H9 (cell line): ENCODE measurements at places on chromosomes 4 and X.

DNA sequence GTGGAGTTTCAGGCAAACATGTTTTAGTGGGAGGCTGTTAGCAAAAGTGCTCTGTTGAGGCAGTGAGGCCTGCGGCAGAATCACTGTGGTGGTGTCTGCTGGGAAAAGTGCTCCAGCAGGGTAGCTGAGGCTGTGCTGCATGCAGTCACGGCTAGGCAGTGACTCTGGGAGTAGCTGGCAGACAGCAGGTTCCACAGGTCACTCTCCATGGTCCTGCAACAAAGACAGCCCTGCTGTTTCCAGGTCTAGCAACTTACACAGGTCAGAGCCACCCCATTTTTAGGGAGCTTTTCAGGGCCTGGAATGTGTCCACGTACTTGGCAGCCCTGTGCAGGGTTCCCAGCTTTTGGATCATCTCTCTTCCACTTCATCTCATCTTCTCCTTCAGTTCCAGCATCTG lies 184.3 kb downstream of the NAA11 start:
- peak; percentile 68 for DNase-seq

- DNase-seq, result no peak
Observed at GRCh38 chr4:27844376-27844775, 983.7 kb downstream of the STIM2 start.

DNA sequence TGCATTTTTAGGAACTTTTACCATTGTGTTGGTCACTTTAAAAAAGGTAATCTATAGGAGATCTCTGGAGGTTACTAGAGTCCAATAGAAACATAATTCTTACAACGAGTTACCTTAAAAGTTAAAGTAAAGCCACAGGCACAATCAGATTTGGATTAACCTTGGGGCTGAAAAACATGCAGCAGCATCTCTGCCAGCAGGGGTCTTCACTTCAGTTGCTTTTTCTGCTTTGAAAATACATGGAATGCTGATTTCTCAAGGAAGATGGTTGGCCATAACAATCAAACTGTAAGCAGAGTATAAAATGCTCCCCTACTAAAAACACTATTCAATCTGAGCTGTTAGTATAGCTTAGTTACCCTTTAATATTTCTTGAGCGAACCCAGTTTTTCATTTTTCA lies 1072.3 kb upstream of the PCDH10 start:
- no peak for DNase-seq

GRCh38 chrX:130139474-130140201 lies 26.0 kb downstream of the AIFM1 start:
- DNase-seq, result no peak

DNA sequence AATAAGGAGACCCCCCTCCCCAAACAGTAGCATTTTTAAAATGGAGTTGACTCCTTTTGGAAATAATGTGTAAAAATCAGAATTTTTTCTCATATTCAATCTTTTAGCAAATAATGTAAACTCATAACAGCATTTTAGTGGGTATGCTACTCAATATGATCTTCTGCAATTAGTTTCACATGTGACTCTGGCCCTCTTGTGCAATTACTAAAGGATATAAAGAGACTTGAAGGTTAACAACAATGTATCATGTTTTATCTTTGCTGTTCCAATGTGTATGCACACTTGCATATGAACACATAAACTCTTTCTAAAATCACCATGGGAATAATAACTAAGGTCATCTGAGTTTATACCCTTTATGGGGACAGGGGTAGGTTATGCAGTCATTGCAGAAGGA lies 39.9 kb upstream of the RXFP1 start:
- no peak for DNase-seq

DNA sequence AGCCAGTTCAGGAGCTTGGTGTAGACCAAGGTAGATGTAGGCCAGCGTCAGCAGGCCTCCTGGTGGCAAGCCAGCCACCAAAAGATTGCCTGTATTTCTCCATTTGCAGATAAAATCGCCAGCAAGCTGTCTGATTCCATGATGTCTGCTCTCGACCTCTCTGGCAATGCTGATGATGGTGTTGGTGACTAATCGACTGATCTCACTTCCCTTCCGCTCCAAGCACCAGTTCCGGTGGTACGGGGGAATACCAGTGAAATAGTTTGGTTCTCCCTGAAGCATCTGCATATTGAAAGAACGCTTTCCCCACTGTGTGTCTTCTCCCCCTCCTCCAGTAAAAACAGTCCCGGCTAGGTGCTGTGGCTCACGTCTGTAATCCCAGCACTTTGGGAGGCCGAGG lies 30.4 kb downstream of the GNL3L start:
- DNase-seq, result no peak

DNA sequence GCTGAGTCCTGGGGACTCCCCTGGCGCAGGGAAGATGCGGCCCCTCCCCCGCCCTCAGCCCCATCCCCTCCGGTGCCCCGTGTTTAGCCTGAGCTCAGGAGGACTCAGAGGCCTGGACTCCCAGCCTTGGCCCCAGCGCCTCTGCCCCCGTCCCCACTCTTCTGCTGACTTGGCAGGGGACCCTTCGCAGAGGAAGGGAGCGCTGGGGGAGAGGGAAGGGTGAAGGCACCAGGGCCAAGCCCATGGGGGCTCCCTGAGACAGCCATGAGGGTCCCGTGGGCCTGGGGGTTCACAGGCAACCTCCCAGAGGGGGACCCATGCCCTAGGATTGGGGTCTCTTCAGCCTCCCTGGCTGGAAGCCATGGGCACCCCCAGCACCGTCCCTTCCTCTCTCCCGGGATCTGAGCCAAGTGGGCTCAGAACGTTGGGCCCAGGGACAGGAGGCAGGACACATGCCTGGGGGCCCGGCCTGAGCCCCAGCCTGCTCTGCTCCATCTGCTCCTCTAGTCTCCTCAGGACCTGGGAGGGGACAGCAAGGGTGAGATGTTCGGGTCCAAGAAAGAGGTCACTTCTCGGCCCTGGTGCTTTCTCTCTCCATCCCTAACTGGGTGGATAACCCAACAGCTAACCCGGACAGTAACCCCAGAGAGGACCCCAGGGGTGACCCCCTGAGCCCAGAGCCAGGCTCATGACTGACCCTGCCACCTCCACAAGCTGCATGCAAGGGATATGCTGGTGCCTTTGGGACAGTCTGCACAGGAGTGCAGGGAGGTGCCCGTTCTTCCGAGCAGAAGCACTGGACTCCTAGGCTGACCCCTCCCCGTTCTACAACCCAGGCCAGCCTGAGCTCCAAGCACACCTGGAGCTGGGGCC lies 1.5 kb upstream of the CPLX1 start:
- peak; percentile 41 for DNase-seq

GRCh38 chrX:71922686-71923085 lies 12.0 kb downstream of the NHSL2 start:
- DNase-seq, result no peak

DNA sequence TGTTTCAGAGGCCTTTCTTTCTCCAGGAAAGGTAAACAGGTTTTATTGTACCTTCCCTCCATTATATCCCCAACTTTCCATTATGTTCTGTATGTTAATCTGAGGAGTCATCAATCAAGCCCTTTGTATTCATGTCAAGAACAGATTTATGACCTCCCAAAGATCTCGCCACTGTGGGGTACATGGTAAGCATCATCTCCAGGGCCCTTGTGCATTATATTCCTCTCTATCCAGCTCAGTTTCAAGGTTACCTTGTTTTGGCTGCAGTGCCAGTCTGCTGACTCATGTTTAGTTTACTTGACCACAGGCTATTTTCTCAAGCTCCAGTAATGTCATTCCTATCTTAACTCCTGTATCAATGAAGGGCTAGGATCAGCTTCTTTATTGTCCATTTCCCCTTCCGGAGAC lies 125.1 kb upstream of the FRMPD4 start:
- DNase-seq, result no peak

GRCh38 chr4:110886856-110887255 lies 264.0 kb upstream of the PITX2 start:
- DNase-seq, result no peak

- DNase-seq, result no peak
Observed at GRCh38 chrX:71210816-71211215, 12.2 kb upstream of the GJB1 start.

DNA sequence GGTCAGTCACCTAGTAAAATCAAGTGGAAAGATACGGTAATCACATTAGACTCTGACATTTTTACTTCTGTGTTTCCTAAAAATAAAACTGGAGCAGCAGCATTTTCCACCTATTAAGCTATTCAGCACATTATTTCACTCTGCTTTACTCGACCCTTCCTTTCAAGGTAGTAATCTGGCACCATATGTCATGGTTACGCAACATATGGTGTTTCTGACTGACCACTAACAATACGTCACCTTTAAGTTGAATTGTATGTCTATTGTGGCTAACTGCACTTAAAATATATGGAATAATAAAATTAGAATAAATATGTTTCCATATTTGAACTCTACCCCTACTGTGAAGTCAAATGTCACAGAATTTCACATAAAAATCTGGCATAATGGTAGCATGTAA lies 168.8 kb downstream of the CDS1 start:
- no peak for DNase-seq

GRCh38 chr4:68465058-68465457 lies 17.8 kb downstream of the TMPRSS11E start:
- no peak for DNase-seq

DNA sequence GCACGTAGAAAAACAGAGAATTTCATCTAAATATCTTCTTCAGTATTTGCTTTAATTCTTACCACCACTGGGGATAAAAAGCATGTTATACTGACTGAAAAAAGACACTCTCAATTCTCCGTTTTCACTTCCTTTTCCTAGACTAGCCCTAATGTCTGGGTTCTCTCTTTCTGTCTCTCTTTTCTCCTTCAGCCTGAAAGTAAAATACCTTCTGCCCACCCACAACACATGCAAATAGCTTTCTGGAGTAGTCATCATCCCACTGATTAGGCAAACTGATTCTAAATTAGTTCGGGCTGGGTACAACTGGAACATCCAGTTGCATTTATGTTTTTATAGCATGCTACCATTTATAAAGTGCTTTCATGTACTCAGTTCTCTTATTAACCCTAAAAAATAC lies 142.4 kb upstream of the ANKRD50 start:
- no peak for DNase-seq

DNA sequence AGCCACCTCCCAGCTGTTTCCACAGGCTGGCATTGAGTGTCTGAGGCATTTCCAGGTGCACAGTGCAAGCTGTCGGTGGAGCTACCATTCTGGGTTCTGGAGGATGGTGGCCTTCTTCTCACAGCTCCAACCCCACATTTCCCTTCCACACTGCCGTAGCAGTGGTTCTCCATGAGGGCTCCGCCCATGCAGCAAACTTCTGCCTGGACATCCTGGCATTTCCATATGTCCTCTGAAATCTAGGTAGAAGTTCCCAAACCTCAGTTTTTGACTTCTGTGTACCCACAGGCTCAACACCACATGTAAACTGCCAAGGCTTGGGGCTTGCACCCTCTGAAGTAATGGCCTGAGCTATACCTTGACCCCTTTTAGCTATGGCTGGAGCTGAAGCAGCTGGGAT lies 10.3 kb upstream of the FRMPD4 start:
- DNase-seq, result no peak
